T-cell (primary cell): ENCODE measurements at places on chromosomes 7 and 10.

GRCh38 chr7:35605760-35606159, 89.2 kb downstream of the HERPUD2 start:
- no peaks in the 10 kb centered on the region for H3K27me3 ChIP-seq
- no peaks in the 10 kb centered on the region for H3K36me3 ChIP-seq
- no peak overlapping the region for H3K27ac ChIP-seq

DNA sequence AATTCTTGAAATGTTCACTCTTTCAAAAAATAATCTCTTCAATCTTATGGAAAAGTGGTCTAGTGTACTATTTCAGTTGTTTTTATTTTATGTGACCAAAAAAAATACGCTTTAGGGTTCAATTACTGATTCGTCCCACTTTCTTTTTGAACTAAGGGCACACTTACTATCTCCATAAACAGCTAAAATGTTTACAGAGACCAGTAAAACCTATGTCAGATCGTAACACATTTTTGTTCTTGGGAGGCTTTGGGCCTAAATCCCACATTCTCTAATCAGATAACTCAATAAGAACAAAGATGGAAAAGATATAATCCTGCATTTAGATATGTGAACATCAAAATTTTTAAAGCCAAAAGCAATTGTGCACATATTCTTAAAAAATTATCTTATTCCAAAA, 29.8 kb upstream of the EPC1 start:
- H3K36me3 ChIP-seq, result peaks cover 4% of the 10 kb centered on the region
- peak overlapping the region; percentile 77 for H3K27ac ChIP-seq
- no peaks in the 10 kb centered on the region for H3K27me3 ChIP-seq
- H3K4me3 ChIP-seq, result peak overlapping the region; percentile 97
- no peak for DNase-seq

- DNase-seq, result no peak
- H3K4me3 ChIP-seq, result no peak overlapping the region
- no peaks in the 10 kb centered on the region for H3K4me1 ChIP-seq
- H3K27ac ChIP-seq, result no peak overlapping the region
These were observed 6.5 kb downstream of the INHBA start for GRCh38 chr7:41696323-41696916.

- no peak for DNase-seq
- no peak overlapping the region for H3K4me3 ChIP-seq
- H3K27me3 ChIP-seq, result no peaks in the 10 kb centered on the region
- no peak overlapping the region for H3K27ac ChIP-seq
- H3K4me1 ChIP-seq, result no peaks in the 10 kb centered on the region
These were observed 104.1 kb upstream of the KCNMA1 start for GRCh38 chr10:77741746-77742145.

DNA sequence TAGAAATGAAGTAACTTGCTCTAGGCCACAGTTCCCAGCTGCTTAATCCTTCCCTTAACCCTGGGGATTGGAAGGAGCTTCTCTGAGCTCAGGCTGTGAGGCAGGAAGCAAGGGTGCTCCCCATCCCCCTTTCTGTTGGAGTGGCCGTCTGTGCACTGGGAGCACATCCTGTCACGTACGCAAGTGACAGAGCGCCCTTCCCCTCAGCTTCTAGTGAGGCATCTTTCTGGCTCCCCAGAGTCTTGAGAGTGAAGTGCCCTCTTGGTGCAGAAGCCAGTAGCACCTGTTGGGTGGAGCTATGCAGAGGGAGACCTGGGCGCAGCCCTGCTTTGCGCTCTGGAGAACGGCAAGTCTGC, 47.8 kb downstream of the SHH start:
- H3K27me3 ChIP-seq, result no peaks in the 10 kb centered on the region
- peaks cover 30% of the 10 kb centered on the region for H3K4me1 ChIP-seq
- H3K36me3 ChIP-seq, result peaks cover 41% of the 10 kb centered on the region
- DNase-seq, result peak; percentile 25
- H3K27ac ChIP-seq, result peak overlapping the region; percentile 81
- peak overlapping the region; percentile 39 for H3K4me3 ChIP-seq

DNA sequence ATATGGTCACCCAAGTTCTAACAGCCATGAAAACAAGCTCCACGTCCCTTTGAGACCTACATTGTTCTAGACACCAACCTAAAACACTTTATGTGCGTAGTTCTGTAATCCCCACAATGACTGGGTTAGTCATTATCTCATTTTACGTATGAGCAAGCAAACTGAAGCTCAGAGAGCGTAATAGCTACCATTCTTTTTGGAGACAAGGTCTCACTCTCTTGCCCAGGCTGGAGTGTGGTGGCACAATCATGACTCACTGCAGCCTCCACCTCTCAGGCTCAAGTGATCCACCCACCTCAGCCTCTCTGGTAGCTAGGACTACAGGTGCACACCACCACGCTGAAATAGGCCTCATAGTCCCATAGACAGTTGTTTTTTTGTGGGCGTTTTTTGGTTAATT, 10.5 kb downstream of the DAGLB start:
- peaks cover 22% of the 10 kb centered on the region for H3K36me3 ChIP-seq
- no peaks in the 10 kb centered on the region for H3K27me3 ChIP-seq
- peak overlapping the region; percentile 32 for H3K4me3 ChIP-seq
- peaks cover 44% of the 10 kb centered on the region for H3K4me1 ChIP-seq
- H3K27ac ChIP-seq, result no peak overlapping the region
- DNase-seq, result no peak

GRCh38 chr7:152158801-152159587, 133.5 kb downstream of the GALNT11 start:
- no peak overlapping the region for H3K27ac ChIP-seq
- H3K36me3 ChIP-seq, result peaks cover 6% of the 10 kb centered on the region
- H3K4me1 ChIP-seq, result no peaks in the 10 kb centered on the region

DNA sequence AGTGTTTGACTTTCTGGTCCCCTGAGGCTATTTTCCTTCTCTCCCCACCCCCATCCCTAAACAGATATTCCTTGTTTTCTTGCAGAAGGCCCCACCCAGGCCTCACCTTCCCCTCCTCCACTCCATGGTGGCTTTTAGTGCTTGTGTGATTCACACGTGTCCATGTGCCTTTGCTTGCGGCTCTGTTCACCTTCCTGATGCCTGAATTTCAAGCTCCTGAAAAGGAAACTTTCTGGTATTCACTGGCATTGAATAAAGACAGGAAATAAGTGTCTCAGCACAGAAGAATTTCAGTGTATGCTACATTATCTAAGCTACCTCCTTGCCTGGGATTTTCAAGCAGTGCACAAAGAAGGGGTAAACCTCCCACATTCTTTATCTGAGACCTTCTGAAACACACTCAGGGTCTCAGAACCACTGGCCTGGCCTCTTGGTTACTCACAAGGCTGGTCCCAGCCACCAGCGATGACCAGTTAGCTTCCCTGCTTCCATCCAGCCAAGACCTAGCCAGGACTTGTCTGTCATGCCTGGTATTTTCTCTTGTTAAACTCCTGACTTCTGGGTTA, 17.2 kb upstream of the UBE2H start:
- no peak overlapping the region for H3K27ac ChIP-seq
- DNase-seq, result no peak
- no peaks in the 10 kb centered on the region for H3K4me1 ChIP-seq
- H3K4me3 ChIP-seq, result no peak overlapping the region

- DNase-seq, result no peak
- no peak overlapping the region for H3K27ac ChIP-seq
- H3K36me3 ChIP-seq, result no peaks in the 10 kb centered on the region
- H3K27me3 ChIP-seq, result peaks cover 17% of the 10 kb centered on the region
- H3K4me3 ChIP-seq, result no peak overlapping the region
These were observed 82.5 kb downstream of the DIP2C start for GRCh38 chr10:606762-607544.
